ENCODE measurements at places on chromosomes 7 and 10.

GRCh38 chr7:22291977-22292376 lies 65.0 kb downstream of the RAPGEF5 start:
- no peak for DNase-seq

DNA sequence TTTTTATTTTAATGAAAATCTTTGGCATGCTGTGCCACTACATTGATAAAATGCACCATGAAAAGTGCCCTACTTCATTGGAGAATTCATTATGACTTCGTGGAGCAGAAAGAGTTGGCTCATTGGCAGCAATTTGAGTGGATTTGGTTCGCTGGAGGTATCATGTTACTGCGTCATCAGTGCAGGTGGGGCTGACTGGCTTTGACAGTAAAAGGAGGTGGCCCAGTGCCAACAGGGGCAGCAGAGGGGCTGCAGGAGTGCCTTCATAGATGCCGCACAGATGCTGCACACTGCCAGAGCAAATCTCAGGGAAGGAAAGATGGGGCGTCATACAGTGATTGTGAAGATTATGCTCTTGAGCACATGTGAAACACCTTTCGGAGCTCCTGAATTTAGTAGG lies 22.2 kb downstream of the FZD1 start:
- no peak for DNase-seq

- peak; percentile 50 for DNase-seq
Measured at GRCh38 chr7:80078159-80078731, 56.4 kb upstream of the GNAI1 start.

DNA sequence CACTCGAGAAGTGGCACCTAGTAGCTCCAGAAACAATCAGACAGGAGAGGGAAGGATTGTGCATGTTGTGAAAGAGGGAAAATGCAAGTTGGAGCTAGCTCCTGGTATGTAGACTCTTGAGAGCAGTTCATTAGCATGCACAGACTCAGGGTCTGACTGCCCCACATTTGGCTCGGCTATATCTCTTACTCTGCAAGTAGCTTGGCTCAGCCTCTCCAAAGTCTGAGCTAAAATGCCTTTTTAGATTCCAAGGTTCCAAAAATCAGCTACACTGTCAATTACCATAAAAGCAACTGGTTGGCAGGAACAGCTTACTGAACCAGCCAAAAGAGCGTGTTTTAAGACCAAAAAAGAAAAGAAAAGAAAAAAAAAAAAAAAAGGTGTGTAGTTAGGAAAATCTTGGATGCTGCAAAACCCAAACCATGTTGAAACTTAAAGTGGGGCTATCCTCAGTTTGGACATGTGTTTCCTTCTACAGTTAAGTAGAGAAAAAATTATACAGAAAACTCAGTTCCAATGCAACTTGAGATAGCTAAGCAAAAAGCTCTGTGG lies 65.5 kb downstream of the MKX start:
- peak; percentile 41 for DNase-seq

DNA sequence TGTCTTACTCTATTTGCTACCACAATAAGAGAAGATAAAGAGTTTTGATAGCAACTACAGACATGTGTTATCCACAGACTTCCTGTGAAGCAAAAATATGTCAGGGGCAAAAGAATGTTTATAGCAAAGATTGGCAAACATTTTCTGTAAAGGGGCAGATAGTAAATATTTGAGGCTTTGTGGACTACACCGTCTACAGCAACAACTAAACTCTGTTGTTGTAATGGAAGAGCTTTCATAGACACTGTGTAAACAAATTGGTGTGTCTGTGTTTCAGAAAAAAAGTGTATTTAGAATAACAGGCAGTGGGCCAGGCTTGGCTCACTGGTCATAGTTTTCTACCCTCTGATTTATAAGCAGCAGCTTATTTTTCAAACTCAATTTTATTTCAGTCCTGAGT lies 521.4 kb downstream of the ANKRD7 start:
- DNase-seq: no peak

- no peak for DNase-seq
Measured at GRCh38 chr10:86376403-86376802, 9.8 kb upstream of the GRID1 start.

DNA sequence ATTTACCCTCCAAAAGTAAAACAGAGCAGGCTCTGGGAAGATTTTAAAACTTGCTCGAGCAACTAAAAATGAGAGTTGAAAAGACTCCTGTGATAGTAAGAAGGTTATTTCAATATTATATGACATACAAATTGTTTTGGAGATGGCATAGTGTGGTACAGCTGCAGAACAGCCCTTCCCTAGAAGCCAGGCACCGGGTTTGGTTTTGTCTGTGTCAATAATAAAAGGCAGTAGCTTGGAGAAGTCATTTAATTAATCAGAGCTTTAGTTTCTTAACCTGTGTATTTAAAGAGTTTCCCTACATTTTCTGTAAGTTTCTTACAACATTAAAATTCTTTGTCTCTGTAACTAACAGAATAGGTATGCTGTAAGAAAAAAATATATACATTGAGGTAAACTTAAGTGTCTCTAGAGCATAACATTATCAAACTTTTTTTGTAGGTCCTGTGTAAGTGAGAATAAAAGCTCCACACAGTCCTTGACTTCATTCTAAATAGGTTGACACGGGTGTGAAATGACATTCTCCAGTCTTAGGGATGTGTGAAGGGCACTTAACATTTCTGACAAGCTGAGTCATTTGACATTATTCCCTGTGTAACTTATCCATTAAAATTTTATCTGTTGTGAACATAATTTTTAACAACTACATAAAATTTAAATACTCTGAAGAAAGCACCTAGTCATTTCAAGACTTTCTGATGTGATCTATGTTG lies 425.0 kb upstream of the ETV1 start:
- DNase-seq: no peak

GRCh38 chr10:14185316-14186045 lies 145.2 kb downstream of the FRMD4A start:
- peak; percentile 82 for DNase-seq

DNA sequence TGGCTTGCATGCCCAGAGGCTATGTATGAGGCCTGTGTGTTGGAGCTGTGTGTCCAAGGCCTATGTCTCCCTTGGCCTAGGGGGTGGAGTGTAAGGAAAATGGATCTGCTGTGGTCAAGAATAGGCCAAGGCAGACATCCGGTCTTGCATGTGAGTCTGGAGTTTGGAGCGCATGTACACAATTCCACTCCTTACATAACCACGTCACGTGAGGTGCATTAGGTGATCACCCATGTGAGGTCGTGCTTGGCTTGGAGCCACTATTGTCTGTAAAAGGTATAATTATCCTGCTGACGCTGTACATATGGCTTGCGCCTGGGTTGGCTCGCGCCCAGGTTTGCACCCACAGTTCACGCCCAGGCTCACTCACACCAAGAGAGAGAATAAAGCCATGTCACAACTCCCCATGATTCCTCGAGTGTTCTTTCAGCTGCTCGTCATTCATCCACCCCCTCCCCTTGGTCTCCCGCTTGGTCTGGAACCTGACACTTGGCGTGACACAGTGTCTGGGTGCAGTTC lies 105.5 kb downstream of the BICC1 start:
- no peak for DNase-seq

GRCh38 chr7:24975644-24976260 lies 4.2 kb downstream of the OSBPL3 start:
- DNase-seq: peak; percentile 63

DNA sequence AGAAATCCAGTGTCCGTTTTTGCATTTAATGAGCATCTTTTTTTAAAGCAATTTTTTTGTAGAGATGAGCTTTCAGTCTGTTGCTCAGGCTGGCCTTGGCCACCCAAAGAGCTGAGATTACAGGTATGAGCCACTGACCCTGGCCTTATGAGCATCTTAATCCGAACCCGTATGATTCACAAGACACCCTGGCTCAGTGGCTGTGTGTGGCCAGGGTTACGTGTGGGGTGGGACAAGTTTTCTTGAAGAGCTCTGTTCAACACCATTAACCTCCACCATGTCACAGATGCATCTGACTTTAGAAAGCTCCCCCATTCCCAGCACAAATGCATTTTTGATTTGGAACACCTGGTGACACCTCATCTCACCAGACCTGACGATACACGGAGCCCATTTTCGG lies 166.5 kb upstream of the PITRM1 start:
- DNase-seq: no peak

DNA sequence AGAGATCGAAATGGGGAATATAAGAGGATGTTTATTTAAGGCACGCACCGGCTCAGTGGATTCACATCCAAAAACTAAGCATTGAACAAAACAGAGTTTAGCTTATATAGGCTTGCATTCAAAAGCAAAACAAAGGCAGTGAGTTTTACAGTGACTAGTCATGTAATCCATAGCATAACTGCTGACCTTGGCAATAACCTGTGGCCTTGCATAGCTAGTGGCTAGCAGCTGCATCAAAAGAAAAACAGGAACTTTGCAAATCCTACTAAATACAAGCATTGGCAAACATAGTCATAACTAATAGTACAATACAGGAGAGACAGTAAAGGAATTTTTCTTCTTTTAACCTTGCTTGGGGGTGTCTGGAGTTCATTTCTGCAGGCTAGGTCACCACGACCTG lies 9.7 kb upstream of the ZNF485 start:
- DNase-seq: no peak

DNA sequence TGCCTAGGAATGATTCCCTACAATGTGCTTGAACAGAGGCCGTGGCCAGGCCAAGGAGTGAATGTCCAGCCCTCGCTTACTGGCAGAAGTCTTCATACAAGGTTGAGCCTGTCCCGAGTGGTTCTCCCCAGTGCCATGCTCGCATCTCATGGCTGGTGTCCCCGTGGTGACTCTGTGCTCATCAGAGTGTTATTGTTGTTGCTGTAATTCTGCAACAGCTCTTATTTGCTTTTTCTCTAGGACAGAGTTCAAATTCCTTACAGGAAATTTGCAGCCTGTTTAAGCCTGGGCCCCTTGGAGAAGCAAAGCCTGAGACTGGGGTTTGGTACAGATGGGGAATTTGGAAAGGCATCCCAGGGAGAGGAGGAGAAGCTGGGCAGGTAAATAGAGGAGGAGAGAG lies 157.7 kb upstream of the PRR15 start:
- no peak for DNase-seq

DNA sequence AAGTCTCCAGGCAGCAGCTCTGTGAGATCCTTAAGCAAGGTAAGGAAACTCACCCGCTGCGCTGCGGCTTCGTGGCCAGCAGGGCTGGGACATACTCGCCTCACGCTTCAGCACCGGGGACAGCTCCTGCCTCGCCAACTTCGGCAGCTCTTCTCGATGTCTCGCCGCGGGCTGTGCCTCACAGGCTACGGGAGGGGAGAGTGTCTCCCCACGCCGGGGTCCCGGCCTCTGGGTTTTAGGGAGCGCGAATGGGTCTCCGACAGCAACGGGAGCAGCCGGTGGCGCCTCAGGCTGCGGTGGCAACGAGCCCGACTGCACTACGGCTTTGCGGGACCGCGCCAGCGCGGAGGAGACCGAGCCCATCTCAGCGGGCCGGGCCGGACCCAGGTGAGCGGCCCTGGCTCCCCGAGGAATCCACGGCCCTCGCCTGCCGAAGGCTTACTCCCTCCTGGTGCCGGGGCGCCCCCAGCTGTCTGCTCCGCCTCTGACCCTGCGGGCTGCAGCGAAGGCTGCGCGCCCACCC lies 62.4 kb downstream of the LSM5 start:
- DNase-seq: peak; percentile 74

DNA sequence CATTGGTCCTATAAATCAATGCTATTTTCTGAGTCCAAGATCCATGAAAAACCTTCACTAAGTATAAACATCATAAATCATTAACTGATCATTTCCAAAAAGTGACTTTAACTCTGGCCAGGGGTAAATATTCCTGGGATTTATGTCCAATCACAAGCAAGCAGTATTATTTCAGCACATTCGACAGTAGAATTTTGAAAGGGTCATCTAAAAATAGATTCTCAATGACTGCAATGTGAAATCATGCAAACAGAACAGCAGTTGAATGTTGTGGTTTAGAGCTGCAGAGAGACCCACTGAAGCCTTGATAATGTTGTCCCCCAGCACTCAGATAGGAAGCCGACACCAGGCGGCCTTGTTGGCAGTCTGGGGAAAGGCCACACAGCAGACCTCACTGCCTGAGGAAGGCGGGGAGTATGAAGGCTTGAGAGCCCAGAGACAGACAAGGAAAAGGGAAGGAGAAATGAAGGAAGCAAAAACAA lies 38.1 kb downstream of the FAM107B start:
- peak; percentile 41 for DNase-seq

GRCh38 chr7:150781961-150782360 lies 18.2 kb downstream of the TMEM176B start:
- DNase-seq: no peak

DNA sequence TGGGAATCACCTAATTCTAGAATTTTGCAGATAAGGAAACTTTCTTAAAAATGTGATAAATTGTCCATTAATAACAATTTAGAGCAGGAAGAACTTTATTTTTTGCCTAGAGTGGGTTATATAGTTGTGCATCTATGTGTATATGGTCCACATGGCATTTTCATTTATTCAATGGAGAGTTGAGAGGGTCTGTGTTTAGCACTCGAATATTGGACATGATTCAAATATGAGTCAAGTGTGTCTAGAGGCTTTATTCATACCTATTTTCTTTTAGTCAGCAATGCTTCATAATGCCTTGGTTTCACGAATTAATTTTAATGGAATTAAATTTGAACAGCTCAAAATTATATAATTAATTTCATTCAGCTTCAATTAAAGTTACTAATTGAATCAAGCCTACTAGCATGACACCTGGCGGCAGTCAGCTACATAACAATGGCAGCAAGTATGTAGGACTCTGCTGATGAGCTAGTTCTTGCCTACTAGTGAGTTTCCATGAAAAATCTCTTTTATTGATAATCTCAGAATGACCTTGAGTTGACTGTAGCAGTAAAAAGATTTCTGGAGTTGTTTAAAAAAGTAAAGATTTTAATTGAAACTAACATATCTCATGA lies 17.7 kb downstream of the MDFIC start:
- no peak for DNase-seq

DNA sequence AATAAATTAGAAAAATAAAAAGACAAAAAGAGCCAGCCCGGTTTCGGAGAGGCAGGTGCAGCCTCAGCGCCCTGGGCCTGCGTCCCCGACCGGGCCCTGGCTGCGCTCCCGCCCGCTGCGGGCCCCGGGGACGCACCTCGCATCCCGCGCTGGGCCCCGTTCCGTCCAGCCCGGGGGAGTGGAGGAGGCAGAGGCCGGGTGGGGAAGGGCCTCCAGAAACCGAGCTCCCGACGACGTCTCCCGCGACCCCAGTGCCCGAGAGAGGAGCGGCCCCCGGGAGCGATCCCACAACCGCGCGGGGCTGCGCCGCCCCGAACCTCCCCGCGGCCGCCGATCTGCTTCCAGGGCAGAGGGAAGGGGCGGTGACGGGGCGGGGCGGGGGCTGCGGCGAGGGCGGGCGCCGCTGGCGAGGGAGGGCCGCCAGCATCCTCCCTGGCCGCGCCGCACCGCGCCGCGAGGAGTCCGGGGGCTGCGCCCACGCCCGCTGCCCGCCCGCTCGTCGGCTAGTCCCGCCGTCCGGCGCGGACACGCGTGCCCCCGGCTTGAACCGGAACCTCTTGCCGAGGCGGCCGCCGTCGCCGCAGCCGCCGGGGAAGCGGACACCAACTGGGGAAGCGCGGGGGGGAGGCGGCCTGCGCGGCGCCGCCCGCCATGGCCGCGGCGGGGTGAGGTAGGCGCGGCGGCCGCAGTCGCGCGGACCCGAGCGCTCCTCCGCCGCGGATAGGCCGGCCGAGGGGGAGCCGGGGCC lies at the start of gene CCNY:
CCNY (plus strand) TSS at position 426 of the 748 bp plus-strand sequence. CDS start 545 bp downstream, outside the sequence.
- peak; percentile 62 for DNase-seq

All from fibroblast of upper back skin (primary cell).